Cardiac fibroblast (primary cell): ENCODE measurements at places on chromosomes 12 and 14.

- DNase-seq: peak; percentile 86
Observed at GRCh38 chr14:67413806-67414769, 2.1 kb upstream of the PLEK2 start.

GRCh38 chr12:992647-993046, 1.6 kb downstream of the ERC1 start:
- DNase-seq: no peak

DNA sequence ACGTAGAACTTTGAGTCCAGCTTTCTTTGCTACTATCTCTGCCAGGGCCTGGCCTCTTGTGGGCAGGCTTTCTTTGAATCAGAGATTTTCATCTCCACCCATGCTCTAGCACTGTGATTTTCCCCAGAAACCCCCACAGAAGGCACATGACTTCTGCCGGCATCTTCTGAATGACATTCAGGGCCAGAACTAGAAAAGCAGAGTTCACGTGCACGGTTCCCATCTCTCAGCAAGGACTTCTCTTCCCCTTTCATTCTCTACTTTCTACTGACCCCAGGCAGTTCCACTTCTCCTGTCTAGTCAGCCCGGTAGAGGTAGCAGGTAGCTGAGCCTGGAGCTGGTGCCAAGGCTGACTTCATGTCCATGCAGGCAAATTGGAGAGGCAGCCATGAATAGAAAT, 26.9 kb downstream of the BATF start:
- no peak for DNase-seq

DNA sequence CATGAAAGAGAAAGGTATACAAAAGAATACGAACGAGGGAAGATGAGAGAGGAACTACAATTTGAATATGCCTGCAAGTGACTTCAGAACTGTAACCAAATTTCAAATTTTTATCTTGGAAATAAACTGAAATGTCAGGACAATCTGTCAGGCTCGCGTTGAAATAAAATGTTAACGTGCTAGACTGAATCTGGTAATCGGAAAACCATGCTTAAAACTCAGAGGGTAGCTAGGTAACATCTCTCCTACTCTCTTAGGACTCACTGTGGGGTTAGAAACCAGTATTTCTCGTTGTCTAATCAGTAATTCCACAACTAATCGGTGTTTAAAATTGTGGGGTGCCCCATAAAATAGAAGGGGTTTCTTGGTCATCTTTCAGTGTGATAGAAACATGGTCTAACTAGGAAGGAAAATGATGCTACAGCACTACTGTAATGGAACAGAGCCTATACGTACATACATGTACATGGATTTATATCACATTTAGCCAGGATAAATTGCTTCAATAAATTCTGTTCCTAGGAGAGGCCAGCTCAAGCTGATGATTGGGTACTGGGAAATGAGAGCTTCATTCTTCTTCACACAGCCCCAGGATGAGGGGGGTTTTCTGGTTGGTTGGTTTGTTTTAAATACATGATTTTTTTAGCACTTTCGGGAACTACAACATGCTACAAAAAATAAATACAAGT, 23.9 kb downstream of the ATF7 start:
- no peak for DNase-seq

GRCh38 chr12:100799770-100800169, 5.2 kb downstream of the ANO4 start:
- peak; percentile 56 for DNase-seq

- peak; percentile 75 for DNase-seq
Observed at GRCh38 chr12:16352481-16352880, 5.0 kb downstream of the MGST1 start.

GRCh38 chr12:71849109-71849851, 9.7 kb downstream of the TBC1D15 start:
- DNase-seq: no peak

- no peak for DNase-seq
Observed at GRCh38 chr14:80100681-80101080, 110.6 kb downstream of the DIO2 start.

DNA sequence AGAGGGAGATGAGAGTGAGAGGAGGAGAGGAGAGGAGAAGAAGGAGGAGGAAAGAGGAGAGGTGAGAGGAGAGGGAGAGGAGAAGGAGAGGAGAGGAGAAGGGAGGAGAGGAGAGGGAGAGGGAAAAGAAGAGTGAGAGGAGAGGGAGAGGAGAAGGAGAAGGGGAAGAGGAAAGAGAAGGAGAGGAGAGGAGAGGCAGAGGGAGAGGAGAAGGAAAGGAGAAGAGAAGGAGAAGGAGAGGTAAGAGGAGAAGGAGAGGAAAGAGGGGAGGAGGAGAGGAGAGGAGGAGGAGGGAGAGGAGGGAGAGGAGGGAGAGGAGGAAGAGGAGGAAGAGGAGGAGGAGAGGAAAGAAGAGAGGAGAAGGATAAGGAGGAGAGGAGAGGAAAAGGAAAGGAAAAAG, 266.8 kb downstream of the ITPR2 start:
- DNase-seq: no peak

DNA sequence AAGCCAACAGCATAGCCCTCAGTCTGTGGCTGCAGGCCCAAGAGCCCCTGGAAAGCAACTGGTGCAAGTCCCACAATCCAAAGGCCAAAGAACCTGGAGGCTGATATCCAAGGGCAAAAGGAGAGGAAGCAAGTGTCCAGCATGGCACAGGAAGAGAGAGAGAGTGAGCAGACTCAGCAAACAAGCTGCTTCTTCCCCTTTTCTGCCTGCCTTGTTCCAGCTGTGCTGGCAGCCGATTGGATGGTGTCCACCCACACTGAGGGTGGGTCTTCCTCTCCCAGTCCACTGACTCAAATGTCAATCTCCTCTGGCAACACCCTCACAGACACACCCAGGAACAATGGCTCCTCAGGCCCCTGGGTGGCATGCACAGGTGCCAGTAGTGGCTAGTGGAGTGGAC, 33.5 kb downstream of the SMCO2 start:
- DNase-seq: no peak
